ENCODE measurements at places on chromosomes 16 and 17. TPM values are rescaled to one million over a fixed set of nuclear protein-coding genes. Genes with fewer than 3 reads are reported as not detected.

PABPN1L gene
- not detected for total RNA-seq

CEP112 gene
- 6.3 TPM for total RNA-seq

ERN2 gene
- total RNA-seq, result not detected

RPTOR gene
- 26.3 TPM for total RNA-seq

METRN gene
- total RNA-seq, result 137 TPM

NOL11 gene
- total RNA-seq, result 33.7 TPM

MEIOB gene
- total RNA-seq, result 0.56 TPM

DNA sequence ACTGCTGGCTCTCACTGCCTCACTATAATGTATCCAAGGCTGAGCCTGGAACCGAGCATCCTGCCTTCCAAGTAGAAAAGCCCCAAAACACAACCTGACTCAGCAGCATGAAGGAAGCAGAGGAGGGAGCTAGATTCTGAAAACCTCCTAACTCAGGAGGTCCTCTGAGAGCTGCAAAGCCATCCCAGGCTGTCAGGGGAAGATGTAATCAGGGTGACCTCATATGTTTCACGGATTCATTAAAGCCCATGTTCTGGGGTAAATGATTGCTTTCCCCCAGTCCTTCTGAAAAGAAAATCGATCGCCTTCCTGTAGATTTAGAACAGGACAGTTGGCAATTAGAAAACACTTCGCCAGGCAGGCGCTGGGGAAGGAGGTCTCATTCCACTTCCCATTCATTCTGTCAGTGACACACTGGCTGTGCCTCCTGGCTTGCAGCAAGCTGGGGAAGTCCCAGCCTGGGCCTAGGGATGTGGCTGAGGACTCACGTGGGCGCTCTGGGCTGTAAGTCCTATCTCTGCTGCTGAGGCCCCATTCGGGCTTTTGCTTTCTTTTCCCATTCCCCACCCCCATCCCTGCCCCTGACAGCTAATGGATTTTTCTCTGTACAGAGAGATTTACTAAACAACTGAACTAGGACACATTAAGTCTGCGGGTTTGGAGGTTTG is 75.7 kb upstream of the TMEM132E start:
- no peak for ATAC-seq

- no peak for ATAC-seq
Observed at GRCh38 chr17:70636517-70637133, 467.3 kb downstream of the KCNJ2 start.

GRCh38 chr17:14072881-14073280 is 3.6 kb downstream of the COX10 start:
- no peak for ATAC-seq

GRCh38 chr16:86227041-86227440 is 283.3 kb upstream of the FOXF1 start:
- ATAC-seq, result no peak

GRCh38 chr17:50865060-50865867 is 890 bp downstream of the TOB1 start:
- ATAC-seq, result no peak

DNA sequence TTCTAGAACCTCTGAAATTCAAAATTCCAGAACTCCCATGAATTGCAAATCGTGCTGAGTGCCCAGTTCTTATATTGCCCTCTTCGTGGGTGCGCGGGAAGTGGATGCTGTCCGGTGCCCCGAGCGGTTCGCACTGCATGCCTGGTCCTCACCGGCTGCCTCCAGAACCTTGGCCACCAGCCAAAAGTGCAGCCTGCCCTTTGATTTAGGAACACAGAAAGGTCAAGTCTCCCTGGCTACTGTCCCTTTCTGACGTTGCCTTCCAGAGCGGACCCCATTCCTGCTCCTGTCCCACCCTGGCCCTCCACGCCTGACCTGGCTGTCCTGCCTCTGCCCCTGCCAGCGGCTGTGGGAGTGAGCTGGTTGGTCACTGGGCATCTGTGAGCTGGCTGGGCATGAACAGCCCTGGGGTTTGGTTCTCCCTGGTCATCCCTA is 9.7 kb downstream of the NEUROD2 start:
- ATAC-seq, result no peak

DNA sequence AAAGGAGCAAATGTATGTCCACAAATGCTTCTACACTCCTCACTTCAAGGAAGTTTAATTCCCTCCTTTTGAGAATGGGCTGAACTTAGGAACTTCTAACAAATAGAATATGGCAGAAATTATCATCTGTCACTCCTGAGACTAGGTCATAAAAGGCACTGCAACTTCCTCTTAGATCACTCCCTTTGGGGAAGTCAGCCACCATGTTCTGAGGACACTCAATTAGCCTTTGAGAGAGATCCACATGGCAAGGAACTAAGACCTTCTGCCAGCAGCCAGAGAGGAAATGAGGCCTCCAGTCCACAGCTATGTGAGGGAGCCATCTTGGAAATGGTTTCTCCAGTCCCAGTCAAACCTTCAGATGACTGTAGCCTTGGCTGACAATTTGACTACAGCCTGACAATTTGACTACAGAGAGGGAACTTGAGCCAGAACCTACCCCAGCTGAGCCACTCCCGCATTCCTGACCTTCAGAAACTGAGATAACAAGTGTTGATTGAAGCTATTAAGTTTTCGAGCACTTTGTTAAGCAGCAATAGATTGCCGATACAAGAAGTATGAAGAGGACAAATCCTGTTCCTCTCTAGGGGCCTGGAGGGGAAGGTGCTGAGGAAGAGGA is 113.4 kb upstream of the SEC14L1 start:
- no peak for ATAC-seq

- ATAC-seq, result no peak
Observed at GRCh38 chr17:75819116-75819515, 25.1 kb downstream of the UNC13D start.

- no peak for ATAC-seq
Observed at GRCh38 chr16:27528294-27528693, 21.4 kb downstream of the GTF3C1 start.

DNA sequence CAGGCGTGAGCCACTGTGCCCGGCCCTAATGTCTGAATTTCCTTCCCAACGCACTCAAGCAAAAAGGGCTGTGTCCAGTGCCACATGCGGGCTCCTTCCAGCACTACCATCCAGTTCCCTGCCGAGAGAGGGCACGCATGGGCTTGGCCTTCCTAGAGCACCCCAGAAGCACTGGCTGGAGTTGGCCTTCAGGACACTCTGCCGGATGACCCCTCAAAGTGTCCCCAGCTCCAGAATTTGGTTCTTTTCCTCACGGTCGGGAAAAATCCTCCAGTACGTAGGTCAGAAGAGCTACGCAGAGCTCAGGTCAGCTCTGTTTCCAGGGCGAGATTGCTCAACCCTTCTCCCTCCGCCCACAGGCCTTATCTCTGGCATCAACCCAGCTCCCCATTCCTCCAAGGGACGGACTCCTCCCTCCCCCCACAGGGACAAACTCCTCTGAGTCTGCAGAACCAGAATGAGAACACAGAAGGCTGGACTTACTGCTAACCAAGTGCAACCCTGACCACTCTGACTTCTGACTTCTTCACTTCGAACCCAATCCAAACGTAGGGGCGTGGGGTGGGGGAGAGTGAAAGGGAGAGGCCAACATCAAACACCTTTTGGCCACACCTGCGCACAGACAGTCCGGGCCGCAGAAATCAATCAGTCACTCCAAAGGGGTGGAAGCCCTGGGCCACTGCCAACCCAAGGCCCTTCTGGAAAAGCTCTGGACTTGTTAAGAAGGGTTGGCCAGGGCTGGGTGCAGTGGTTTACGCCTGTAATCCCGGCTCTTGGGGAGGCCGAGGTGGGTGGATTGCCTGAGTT is 3.6 kb downstream of the CDC42EP4 start:
- ATAC-seq, result no peak

Data from motor neuron (in vitro differentiated cells).